ENCODE measurements at places on chromosomes 6 and 20.

DNA sequence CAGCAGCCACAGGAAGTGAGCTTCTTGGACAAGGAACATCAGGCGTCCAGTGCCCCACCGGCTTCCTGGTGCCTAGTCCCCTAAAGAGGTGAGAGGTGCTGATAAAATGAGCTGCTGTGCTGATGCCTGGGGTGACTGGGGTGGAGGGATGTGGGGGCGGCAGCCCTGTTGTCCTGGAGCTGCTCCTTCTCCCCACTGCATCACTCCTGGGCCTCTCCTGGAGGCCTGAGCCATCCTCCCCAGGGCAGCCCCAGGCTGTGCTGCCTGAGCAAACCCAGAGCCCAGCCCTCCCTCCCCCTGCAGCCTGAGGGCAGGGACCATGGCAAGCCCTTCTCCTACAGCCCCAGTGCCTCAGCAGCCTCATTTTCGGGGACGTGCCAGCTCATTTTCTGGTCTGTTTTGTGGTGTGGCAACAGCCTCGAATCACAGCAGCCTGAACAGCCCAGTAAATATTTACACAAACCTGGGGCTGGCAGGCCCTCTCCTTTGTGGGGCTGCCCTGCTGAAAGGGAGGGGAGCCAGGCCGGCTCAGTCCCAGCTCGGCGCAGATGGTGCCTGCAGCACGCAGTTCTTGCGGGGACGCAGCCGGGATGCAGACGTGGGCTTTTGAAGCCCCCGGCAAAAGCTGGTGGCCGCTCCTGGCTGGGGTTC is 259.9 kb downstream of the DLL1 start:
- no peak for DNase-seq

DNA sequence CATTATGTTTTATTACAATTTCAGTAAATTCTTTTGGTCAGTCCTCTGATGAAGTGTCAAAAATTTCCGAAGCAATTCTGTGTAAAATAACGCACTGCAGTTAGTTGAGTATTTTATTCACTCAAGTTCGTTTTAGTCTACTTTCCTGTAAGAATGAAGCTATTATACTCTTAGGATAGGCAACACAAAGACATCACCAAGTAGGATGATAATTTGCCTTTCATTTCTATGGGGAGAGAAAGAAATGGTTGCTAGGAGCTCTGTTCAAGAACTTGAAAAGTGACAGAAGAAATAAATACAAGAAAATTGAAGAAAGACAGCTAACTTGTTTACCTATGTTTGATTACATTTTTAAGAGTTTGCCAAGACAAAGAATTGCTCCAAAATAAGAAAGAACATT is 290.4 kb downstream of the EYS start:
- DNase-seq: no peak

- no peak for DNase-seq
These were observed 194.7 kb upstream of the SOX4 start for GRCh38 chr6:21398741-21399325.

- no peak for DNase-seq
These were observed 68.0 kb downstream of the PLCG1 start for GRCh38 chr20:41205313-41205712.

GRCh38 chr6:14856177-14856576 is 389.7 kb upstream of the JARID2 start:
- DNase-seq: no peak

DNA sequence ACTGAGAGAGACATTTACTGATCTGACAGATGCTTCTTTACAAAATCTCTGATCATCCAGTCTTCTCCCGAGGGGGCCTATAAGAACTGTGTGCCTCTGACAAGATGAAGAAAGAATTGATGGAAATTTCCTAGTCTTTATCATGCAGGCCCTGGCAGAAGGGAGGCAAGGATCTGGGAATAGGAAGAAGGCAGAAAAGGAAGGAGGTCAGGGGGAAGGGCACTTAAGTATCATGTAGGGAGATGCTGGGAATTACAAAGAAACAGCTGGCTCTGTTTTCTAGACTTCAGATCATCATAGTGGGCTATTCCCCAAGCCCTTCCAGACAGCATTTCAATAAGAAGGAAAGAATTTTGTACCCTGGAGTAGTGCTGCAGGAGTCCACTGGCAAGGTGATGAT is 243.3 kb upstream of the MOCS1 start:
- DNase-seq: no peak

DNA sequence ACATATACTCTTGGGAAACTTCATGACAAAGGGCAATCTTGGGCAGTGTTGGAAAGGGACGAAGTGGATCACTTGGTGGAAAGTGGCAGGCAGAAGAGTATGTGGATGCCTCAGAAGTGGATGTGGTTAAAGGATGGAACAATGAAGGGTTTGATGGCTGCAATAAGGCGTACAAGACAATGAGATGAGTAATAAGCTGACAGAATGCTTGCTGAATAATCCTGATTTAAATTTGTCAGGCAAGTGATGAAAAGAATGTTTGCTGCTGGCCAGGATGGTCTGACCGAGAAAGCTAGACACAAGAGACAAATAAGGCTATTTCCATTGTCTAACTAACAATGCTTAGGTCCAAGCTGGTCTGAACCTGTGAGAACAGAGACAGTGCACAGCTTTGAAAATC is 61.6 kb upstream of the CEP85L start:
- no peak for DNase-seq

DNA sequence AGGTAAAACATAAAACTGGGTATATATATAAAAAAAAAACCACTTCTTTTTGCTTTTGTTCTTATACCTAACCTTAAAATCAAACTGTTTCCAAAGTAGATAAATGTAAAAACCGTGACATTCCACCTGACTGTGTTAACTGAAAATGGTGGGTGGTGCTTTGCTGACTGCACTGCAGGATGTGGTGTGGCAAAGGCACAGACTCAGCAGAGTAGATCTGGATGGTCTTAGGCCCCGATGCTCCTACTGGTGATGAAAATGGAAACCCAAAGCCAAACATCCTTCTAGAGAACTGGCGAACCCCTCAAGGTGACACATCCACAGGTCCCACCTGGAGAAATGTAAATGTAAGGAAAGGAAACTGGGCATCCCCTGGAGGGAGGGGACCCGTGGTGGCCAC is 8.9 kb downstream of the TGIF2 start:
- DNase-seq: no peak

DNA sequence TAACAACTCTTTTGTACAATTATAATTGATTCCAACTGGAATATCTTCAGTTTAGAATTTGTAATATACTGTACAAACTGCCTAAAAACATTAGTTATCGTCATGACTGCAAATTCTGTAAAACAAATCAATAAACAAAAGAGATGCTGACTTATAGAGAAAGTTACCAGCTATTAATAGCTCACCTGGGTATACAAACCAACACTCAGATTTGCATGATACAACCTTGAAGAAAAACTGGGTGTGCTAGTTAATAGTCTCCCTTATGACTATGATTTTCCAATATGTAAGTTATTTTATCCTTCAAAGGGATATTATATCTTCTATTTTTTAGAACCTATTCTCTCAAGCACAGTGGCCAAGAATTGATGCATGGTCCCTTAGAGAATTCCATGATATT is 698.5 kb downstream of the FRK start:
- DNase-seq: no peak

DNA sequence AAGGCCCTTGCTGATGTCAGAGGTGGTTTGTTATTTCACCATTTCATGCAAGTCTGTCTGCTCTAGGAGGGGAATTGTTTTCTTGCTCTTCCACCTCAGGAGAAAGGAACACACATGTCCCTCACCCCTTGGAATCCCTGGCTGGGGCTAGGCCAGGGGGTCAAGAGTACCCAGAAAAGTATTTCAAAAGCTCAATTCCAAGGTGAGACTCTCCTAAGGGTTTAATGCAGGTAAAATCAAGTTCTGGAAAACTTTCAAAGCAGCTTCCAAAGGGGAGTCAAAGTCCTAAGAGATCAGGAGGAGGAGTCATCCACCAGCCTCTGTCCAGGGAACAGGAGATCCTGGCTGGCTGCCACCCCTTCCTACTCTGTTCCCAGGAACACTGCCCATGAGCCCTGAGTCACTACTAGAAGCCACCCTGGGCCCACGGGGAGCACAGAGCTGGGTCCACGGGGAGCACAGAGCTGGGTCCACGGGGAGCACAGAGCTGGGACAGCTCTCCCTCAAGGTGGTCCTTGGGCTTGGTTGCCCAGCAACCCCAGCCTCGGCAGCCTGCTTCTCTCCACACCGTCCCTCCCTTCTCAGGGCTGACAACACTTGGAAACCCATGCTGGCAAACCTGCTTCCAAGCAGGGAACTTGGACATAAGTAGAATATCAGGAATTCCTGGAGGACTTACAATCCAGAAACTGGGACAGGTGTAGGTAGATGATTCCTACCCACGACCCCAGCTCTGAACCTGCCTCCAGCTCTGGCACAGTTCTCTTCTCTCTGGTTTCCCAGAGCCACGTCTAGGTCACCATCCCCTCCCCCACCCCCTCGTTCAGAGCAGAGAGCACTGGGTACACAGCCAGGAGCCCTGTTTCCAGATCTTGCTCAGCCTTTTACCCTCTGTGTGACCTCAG is 35.3 kb upstream of the CDKN1A start:
- no peak for DNase-seq

GRCh38 chr6:98687752-98688151 is 146.6 kb upstream of the POU3F2 start:
- DNase-seq: no peak

DNA sequence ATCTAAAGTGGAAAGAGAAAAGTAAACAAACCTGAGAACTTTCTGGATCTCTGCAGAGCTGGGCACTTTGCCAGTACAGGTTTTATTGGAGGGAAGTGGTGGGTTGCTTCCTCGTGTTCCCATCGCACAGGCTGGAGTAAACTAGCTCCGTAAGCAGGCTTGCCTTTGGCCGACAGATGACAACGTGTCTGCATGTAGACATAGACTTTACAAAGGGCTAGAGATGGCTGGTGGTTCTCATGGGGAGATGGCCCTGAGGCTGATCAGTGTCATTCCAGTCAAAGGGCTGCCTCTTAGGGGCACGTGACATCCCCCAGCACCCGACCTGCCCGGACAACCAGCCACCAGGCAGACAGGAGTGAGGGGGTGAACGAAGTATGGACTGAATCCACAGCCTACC is 98.8 kb downstream of the YTHDF1 start:
- DNase-seq: no peak

DNA sequence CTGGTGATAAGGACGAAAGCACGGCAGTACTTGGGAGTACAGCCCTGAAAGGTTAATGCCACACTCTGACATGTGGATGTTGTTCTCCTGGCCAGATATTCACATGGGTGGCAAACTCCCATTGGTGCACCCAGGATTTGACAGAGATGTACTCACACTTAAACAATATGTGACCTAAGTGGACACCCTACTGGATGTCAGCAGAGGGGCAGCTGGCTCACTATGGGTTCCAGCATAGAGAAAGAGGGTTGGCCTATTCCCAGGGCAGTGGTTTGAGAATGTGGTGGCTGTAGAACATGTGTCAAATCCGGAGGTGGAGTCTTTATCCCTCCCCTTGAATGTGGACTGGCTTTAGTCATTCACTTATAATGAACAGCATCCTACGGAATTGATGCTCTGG is 333.2 kb downstream of the DHX35 start:
- DNase-seq: no peak

GRCh38 chr6:37709250-37709931 is 11.7 kb upstream of the MDGA1 start:
- no peak for DNase-seq

GRCh38 chr6:139369568-139370282 is 4.7 kb downstream of the CITED2 start:
- no peak for DNase-seq

DNA sequence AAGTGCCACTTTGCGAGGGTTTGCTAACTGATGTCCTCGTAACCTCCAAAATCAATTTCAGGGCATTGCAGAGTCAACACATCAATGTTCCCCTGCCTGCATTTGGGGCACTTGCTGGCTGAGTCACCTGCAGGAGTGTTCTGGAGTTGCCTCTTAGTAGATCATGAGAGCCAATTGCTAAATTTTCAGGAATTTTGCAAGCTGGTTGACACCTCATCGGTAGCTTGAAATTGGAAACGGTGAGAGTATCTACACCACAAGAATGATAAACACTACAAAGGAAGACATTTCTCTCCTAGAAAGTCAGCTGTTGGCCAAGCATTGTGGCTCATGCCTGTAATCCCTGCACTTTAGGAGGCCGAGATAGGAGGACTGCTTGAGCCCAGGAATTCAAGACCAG is 10.8 kb upstream of the BFSP1 start:
- DNase-seq: no peak

GRCh38 chr6:17519120-17519519 is 81.0 kb upstream of the FAM8A1 start:
- DNase-seq: no peak

Data from activated CD4-positive, alpha-beta T cell treated with anti-CD3 and anti-CD28 coated beads, Interleukin-2, amount 50 U/mL, for 4 hours (primary cell).